SK-N-SH treated with all-trans-retinoic acid at 6 μM for 48 hours (cell line): ENCODE measurements at places on chromosomes 6 and 20.

DNA sequence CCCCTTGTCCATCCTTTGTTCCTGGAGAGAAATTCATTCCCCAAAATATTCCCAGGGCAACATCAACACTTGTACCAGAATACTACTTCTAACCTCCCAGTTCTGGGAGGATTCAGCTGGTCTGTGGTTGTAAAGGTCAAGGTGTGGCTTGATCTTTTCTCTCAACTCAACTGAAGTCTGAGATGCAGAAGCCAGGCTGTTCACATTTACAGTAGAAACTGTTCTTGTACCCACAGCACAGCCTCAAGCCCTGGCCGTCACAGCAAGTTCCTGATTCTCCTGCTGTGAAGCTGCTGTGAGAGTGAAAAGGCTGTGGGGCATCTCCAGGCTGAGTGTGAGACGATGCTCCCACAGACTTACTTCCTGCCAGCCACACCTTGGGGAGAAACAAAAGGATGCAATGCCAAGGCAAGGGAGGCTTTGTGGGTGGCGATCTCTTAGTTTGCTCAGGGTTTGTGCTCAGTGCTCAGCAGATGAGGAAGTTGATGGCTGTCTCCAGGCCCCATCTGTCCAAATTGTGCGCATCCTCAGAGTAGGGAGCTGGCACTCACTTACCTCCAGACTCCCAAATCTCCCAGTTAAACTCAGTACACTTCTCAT lies 143.9 kb upstream of the FOXA2 start:
- no peak for ATAC-seq

GRCh38 chr6:25176466-25176865 lies 102.7 kb upstream of the CARMIL1 start:
- no peak for ATAC-seq

GRCh38 chr20:10185741-10186558 lies 32.7 kb upstream of the SNAP25 start:
- no peak for ATAC-seq

DNA sequence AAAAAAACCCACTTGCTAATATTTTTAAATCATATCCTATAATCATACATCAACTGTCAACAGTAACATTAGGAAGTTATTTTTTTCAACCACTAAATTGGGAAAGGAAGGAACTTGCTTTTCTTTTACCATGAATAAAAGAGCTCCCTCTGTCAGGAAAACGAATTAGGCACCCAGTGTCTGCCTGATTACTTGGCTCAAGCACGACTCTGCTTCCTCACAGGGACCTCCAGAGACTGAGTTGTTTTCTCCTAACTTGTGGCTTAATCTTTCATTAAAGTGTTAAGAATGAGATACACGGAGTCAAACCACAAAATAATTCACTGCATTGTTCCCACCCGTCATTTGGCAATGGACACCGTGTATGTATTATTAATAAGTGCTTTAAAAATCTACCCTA lies 1405.1 kb upstream of the EYS start:
- ATAC-seq: no peak

DNA sequence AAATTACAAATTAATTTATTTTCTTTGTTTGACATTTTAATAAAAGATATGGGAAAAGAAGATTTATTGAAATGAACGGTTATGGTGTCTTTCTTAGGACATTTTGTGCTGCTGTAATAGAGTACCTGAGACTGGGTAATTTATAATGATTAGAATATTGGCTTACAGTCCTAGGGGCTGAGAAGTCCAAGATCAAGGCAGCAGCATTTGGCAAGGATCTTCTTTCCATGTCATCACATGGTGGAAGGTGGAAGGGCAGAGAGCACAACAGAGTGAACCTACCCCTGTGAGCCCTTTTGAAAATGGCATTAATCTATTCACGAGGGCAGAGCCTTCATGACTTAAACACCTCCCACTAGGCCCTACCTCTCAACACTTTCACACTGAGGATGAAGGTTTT lies 75.7 kb upstream of the LTV1 start:
- no peak for ATAC-seq
